SK-N-MC (cell line): ENCODE measurements at places on chromosomes 7 and 10.

- no peak for DNase-seq
Observed at GRCh38 chr10:99766302-99766681, 16.1 kb upstream of the ABCC2 start.

GRCh38 chr10:93379731-93380575 is 102.2 kb downstream of the MYOF start:
- DNase-seq = no peak

- no peak for DNase-seq
Observed at GRCh38 chr7:15628876-15629275, 57.6 kb downstream of the MEOX2 start.

DNA sequence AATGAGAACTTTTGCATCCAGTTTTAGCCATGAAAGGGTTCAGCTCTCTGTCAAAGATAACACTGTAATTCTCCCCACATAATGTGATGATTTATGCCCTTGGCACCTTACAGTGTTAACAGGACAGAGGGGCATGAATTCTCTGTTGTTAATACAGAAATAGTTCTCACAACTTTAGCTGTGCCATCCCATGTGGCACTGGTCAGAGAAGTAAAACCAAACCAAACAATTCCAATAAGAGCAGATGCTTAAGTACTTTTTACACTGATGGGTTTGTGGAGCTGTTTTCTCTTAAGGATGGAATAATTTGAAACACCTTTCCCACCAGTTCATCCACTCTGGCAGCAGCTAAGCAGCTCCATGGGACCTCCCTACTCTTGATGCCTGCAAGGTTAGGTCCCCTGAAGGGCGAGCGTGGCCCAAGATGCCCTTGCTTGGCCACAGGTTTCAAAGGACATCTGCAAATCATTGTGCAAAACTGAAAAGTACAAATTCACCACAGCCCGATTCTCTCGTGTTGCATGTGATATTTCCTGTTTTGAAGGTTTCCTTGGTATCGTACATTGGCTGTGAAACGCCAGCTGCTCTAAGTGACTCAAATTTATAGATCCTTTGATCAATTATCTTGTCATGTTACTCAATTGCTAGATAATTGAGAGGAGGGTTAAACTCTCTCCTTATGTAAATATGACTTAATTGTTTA is 82.5 kb upstream of the CREB5 start:
- no peak for DNase-seq

DNA sequence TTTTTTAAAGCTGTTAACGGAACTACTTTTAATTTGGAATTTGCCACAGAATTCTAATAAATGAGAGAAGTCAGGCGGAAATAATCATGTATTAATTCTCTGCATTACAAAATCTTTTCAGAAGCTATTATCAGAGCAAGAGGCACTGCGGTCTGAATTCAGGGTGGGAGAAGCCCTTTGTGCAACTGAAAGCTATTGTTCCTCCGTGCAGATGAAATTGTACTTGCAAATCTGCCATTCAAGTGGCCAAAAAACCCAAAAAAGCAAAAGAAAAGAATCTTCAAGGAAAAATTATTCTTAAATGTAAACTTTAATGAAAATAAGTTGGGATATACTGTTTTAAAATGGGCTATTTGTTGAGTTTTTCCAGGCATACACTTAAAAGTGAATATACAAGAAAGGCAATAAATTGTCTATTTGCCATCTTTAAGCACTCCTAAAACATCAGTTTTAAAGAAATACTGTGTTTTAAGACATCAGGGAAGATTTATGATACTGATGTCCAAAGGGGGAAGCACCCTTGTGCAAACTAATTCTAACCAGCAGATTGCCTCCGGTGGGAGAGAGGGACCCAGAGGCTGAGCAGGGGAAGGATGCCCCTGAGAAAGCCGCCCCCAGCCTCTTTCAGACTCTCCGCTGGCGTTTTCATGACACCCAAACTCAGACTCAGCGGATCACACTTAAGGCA is 351.2 kb downstream of the DNAJB6 start:
- DNase-seq = no peak

- no peak for DNase-seq
Observed at GRCh38 chr7:128928159-128928813, 9.4 kb upstream of the IRF5 start.

DNA sequence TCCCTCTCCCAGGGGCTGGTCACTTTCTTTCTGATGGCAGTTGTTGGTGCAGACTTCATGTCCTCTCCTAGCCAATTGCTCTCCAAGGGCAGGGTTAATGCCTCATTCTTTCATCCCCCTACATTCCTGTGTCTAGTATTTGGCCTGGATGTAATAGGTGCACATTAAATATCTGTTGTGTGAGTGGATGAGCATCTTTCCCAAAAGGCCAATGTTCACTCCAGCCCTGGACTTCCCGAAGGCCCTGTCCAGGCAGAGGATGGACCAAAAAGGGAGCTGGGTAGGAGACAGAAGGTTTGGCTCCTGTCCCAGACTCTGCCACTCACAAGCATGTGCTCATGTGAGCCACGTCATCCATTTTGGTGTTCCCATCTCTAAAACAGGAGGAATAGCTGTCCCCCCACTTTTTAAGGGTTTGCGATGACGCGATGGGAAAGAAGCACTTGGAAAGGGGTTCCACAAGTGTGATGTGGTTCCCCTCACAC is 47.5 kb downstream of the RGS10 start:
- no peak for DNase-seq

- DNase-seq = no peak
Observed at GRCh38 chr10:122445469-122445868, 9.0 kb upstream of the ARMS2 start.

DNA sequence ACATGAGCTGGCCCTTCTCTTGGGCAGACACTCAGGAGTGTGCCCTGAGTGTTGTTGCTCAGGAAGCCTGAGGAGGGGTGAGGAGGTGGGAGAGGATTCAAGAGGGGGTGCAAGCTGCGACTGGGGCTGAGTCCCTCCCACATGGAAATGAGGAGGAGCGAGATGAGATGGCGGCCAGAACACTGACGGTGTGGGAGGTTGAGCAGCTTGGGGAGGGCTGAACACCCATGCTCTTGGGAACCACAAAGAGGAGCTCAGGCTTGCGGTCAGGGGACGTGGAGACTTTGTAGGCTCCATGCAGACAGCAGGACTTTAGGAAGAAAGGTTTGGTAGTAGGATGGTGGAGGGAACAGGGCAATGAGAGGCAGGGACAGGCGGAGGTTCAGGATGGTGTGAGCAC is 163.2 kb upstream of the SHH start:
- no peak for DNase-seq

- no peak for DNase-seq
Observed at GRCh38 chr10:120940299-120940900, 89.2 kb downstream of the WDR11 start.

DNA sequence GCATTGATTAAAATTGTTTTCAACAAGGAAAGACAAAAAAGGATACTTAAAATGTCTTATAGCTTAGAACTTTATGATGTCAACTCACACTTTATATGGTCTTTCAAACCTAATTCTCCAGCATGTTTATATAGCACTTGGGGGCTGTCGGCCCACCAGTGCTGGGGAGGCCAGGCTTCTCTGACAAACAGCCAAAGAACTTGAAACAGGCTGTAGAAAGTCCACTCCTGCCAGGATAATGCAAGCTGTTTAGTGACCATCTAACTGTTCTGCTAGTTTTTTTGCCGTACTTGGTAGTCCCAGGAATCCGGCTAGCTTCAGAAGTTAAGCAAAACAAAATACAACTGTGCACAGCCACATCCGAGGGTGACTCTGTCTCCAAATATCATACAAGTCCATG is 13.6 kb upstream of the SOSTDC1 start:
- no peak for DNase-seq

- no peak for DNase-seq
Observed at GRCh38 chr7:131720703-131721102, 164.3 kb upstream of the PODXL start.

- no peak for DNase-seq
Observed at GRCh38 chr7:106610996-106611886, 49.7 kb downstream of the CCDC71L start.

- DNase-seq = no peak
Observed at GRCh38 chr7:147547252-147547897, 1043.2 kb upstream of the C7orf33 start.

GRCh38 chr10:43857931-43858315 is 209.2 kb upstream of the ZNF32 start:
- no peak for DNase-seq

- no peak for DNase-seq
Observed at GRCh38 chr7:19110776-19111175, 6.7 kb downstream of the TWIST1 start.

GRCh38 chr7:26127411-26127810 is 24.6 kb upstream of the NFE2L3 start:
- no peak for DNase-seq

DNA sequence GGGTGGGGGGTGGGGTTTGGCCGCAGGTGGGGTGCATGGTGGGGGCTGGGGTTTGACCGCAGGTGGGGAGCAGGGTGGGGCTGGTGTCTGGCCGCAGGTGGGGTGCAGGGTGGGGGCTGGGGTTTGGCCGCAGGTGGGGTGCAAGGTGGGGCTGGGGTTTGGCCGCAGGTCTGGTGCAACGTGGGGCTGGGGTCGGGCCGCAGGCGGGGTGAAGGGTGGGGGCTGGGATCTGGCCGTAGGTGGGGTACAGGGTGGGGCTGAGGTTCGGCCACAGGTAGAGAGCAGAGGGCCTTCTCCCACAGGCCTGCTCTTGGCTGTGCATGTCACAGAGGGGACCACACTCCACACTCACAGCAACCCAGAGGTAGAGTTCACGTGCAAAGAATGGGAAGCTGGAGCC is 586.6 kb downstream of the PTPRN2 start:
- no peak for DNase-seq

GRCh38 chr10:58746474-58747185 is 234.0 kb downstream of the BICC1 start:
- no peak for DNase-seq

DNA sequence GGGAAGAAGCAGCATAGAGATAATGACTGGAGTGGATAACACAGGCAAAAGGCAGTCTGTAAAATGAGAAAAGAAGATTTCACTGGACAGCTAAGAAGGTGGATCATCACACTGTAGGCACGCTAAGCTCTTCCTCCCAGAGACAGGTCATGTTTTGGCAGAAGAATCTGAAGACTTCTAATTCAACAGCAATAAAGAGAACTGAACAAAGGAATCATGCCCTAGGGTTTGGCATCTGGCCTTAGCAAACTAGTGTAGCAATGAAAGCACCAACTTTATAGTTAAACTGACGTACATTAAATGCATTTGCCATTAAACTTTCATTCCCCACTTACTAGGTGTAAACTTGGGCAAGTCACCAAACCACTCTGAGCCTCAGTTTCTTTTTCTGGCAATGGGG is 84.4 kb upstream of the SEM1 start:
- DNase-seq = no peak

GRCh38 chr10:77187376-77187999 is 450.1 kb downstream of the KCNMA1 start:
- DNase-seq = no peak

- DNase-seq = no peak
Observed at GRCh38 chr7:107381453-107381852, 88.4 kb upstream of the GPR22 start.

GRCh38 chr10:37619336-37619735 is 238.1 kb downstream of the ZNF248 start:
- no peak for DNase-seq

GRCh38 chr7:114644455-114644854 is 229.8 kb downstream of the FOXP2 start:
- DNase-seq = no peak
